ENCODE measurements at places on chromosomes 3 and 15.
A peak's percentile ranks its signal among the peaks of the same experiment; 100 is the strongest.

DNA sequence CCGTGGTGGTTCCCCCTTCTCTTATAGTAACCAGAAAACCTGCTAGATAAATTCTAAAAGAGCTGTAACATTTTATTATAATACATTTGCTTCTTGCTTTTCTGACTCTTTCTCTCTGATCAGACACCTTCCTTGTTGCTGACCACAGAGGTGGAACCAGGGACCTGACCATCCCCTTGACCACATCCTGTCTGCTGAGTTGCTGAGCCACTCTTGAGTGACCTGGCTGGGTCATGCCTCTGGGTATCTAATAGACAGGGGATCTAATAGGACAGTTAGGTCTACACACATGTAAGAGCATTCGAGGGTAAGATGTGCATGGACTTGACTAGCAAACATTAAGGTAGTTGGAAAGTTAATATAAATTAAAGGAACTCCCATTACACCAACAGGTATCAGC lies 22.8 kb upstream of the TRIM59 start:
- no peak for DNase-seq

DNA sequence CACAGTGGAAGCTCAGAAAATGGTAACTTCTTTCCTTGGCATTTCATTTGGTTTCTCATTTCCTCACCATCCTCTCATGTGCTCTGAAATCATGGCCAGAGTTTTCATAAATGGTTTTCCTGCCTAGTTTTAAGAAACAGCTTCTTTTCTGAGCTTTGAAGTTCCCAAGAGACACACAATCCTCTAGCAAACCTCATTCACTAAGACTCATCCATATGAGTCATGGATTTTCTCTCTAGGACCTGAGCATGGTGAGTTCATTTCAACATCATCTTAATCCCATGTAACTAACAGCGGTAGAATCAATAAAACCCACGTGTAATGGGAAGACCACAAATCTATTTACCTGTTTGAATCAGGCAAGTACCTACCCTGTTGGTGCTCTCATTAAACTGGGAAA lies 274.5 kb upstream of the LRTM1 start:
- DNase-seq: no peak

DNA sequence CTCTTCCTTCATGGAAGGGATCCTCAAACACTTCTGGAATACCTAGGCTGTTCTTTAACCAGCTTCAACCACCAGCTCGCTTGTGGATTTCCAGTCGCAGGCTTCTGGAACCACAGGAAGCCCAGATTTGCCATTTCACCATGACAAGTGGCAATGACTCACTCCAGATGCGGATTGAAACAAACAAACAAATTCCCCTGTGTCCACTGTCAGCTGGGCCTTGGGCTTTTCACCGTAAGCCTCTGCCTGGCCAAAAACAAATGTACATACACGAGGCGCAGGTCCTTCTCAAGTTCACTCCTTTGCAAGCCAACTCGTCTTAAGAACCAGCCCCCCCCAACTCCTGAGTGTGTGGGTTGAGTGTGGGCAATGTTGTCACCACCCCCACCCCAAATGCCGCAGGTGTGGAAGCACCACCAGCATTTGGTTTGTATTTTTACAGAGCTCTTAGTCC lies 8.8 kb downstream of the BCL6 start:
- no peak for DNase-seq

GRCh38 chr3:60217156-60217911 lies 1033.9 kb downstream of the FHIT start:
- DNase-seq: no peak

GRCh38 chr15:52236013-52236412 lies 44.8 kb upstream of the GNB5 start:
- no peak for DNase-seq

DNA sequence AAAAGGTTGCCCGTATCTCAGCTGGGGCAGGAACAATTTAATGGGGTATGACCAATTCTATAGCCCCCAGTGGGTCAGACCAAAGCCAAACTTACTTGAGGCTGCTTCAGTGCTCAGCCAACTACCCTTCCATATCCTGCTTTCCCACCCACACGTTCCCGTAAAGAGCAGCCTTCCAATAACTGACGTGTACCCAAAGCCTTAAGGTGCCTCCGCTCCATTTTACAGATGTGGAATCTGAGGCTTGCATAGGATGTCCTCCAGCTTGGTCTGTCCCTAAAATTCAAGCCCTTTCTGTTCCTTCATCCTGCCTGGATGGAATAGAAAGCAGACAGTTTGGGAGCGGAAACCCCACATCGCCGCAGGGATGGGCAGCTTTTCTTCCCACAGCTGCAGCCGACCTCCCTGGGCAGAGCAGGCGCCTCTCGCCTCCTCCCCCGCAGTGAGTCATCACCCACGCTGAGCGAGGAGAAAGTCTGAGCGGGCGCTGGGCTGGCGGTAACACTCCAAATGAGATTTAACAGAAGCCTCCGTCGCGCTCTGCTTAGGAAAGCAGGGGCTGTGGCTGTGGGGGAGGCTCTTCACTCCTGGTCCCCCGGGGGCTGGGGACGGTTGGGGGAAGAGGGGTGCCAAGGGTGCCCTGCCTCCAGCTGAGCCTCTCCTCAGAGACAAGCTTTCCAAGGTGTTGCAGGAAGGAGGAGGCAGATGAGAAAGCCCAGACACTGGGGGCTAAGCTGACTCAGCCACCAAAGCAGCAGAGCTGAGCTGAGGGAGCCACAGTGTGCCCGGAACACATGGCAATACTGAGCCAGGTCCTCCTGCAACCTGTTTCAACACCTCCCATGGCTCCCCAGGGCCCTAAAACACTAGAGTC lies 57.8 kb upstream of the HRH1 start:
- peak; percentile 92 for DNase-seq
